ENCODE measurements at places on chromosomes 4 and X. TPM values are rescaled to one million over a fixed set of nuclear protein-coding genes. Genes with fewer than 3 reads are reported as not detected.

DNA sequence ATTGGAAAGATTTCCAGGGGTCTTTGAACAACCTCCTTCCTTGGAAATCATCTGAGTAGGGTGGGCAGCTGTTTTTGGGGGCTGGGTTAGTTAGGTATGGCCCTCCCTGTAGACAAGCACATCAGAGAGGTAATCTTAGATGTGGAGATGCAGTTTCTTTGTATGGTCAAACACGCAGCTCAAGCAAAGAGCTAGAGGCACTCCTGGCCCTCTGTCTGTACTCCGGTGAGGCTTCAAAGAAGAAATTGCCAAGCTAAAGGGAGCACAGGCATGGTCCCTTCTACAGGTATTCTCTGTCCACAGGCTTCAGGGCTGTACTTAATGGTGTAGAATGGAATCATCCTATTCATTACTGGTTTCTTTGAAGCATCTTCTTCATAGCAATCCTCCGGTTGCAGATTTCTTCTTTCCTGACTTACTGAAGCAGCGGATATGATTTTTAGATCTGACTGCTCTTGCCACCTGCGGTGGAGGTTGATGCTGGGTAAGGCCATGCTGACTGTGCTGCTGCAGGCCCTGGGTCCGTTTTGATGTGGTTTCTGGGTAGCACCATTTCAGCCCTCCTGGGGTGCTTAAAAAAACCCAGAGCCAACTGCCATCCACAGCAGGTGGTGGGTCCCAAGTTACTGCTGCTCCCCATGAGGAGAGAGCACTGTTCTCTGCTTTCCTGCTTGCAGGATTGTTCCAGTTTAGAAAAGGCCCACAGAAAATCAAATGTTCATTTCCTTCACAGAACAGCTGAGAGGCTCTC lies 318.9 kb upstream of the GATB start:
- no peak for DNase-seq

DNA sequence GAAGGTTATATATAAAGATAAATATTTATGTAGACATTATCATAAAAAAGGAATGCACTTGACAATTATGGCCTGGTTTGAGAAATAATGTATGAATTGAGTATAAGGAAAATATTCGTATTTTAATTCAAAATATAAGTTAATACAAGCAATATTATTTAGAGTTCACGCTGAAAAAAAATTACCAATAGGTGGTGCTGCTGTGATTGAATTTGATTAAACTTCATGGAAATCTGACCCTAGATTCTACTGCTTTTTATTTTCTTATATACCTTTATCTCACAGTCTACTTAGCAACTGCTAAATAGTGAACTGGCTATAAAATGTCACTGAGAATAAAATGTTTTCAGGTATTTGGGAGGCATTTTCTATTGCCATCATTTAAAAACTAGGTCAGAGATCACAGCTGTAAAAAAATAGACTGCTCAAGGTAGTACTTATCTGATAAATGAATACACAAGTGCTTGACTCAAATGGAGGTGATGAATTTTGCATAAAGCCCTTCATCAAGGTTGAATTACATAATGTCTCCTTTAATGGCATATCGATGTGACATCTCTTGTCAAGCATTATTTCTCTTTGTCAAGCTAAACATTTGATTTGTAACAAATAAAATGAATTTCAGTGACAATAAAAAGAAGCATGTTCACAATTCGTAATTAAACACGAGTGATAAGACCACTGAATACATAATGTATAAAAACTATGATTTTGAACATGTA lies 1638.8 kb upstream of the PCDH7 start:
- no peak for DNase-seq

DNA sequence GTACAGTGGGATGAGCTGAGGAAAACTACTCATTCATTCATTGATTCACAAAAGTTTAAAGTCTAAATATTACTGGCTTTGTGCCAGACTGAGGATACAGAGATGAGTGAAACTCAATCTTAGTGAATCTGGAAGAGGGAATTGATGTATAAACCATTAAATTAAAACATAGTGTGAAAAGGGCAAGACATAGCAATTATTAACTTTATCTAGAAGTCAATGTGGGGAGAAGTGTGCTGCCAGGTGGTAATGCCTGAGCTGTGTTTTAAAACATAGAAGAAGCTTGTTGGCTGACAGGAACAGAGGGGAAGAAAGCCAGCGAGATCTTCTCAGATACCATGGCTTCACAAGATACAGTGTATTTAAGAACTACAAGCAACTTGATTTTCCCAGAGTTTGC lies 153.4 kb downstream of the BMPR1B start:
- DNase-seq = no peak

DNA sequence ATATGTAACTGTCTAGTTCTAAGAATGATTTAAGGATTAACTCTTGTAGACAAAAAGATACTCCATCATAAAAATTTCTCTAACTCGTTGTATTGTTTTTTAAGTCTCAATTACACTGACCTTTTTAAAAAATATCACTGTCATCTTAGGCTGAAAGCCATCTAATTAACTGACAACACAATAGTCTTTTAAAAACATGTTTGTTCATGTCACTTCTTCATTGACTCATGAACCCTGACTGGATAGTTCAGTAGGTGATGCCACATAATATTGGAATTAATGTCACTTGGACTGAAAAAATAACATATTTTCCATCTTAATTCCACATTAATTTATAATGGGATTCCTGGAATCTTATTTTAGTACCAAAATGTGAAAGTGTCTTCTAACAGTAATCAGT lies 179.3 kb downstream of the ADGRL3 start:
- DNase-seq = no peak

- DNase-seq = no peak
Observed at GRCh38 chr4:147969573-147970385, 237.9 kb downstream of the ARHGAP10 start.

DNA sequence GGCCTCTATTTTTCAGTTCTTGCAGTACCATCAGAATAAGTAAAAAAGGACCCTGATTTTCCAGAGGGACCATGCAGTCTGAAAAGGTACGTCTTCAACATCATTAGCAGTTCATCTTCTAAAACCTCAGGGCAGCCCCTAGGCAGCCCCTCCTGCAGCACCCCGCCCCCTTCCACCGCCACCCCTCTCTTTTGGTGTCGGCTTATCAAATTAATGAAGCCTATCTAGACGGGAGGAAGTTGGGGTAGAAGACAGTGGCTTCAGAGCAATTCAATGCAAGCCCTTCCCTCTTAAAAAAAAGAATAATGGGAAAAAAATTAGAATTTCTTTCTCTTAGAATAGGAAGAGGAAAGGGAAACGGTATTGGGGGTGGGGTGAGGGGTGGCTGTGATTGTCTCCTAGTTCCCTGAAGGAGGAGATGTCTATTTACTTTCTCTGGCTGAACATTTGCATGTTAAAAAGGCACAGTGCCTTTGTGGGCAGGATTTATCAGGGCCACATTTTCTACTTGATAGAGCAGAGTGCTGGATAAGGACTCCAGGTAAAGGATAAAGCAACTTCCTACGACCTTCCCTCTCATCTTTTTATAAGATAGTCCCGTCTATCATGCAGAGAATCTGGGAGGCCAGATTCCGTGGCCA lies 159.4 kb downstream of the MGST2 start:
- peak; percentile 65 for DNase-seq

DNA sequence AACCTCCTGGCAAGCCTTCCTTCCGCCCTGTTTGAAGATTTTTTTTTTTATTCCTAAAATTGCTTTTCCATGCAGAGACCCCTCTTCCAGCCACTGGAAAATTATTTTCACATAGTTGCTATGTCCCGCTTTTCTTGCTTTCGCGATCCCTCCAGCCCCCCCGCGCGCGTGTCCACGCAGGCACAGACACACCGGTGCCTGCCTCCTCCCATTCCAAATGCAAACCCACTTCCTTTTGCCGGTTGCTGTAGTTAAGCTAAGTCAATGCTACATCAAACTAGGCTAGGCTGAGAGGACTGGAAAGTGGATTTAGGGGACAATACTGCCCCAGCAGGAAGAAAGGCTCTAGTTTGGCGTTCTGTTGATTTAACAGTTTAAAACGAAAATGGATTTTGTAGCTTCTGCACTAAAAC lies 111.0 kb downstream of the DHX15 start:
- DNase-seq = peak; percentile 65

GRCh38 chr4:154560419-154560801 lies 2.4 kb upstream of the FGB start:
- DNase-seq = no peak

DNA sequence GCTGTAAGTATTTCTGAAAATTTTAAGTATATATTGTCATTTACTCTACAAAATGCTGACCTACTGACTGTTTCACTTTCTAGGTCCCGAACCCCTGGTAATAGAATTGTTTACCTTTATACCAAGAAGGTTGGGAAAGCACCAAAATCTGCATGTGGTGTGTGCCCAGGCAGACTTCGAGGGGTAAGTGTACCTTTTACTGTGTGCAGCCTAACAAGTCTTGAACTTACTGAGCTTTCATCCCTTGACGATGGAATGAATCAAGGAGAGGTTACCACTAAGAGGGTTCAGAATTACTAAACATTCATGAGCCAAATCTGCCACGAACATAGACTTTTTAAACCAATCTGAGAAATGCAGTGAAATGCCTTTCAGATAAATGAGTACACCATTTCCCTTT lies 1.6 kb downstream of the RPL34 start:
- no peak for DNase-seq

- DNase-seq = no peak
Observed at GRCh38 chr4:100240008-100240407, 49.7 kb upstream of the DDIT4L start.

GRCh38 chrX:10011261-10011931 lies 44.2 kb downstream of the CLDN34 start:
- DNase-seq = peak; percentile 48

DNA sequence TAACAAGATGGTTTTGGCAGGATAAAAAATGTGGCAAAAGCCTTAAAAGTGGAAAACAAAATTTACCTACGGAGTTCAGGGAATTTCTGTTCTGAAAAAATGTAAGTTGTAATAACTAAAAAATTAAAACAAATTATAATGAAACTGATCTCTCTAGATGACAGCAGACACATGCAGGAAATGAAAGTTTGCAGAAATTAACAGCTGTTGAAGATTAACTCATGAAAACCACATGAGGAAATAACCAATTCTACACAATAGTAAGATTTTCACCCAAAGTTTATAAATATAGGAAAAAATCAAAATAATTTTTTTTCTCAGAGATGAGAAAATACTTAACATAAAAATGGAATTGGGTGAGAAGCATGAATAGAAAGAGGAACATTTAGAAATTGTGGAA lies 47.5 kb upstream of the UGT2B15 start:
- no peak for DNase-seq

DNA sequence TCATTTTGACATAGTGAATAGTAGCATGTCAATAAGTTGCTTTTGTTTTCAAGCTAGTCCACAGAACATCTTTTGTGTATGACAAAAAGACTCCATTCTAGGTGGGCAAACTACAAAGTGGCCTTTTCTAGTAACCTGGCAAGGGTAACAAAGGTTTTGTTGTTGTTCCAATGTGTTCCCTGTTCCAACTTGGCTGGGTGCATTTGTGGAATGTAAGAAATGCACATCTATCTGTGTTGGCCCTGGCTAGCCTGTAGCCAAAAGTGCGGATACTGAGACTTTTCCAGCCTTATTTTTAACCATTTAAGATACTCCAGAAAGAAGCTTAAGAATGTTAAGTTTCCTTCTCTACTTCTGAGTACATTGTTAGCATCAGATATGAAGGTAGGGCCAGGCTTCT lies 118.7 kb upstream of the CHRDL1 start:
- no peak for DNase-seq

- DNase-seq = no peak
Observed at GRCh38 chr4:99573735-99574368, 772 bp upstream of the MTTP start.

DNA sequence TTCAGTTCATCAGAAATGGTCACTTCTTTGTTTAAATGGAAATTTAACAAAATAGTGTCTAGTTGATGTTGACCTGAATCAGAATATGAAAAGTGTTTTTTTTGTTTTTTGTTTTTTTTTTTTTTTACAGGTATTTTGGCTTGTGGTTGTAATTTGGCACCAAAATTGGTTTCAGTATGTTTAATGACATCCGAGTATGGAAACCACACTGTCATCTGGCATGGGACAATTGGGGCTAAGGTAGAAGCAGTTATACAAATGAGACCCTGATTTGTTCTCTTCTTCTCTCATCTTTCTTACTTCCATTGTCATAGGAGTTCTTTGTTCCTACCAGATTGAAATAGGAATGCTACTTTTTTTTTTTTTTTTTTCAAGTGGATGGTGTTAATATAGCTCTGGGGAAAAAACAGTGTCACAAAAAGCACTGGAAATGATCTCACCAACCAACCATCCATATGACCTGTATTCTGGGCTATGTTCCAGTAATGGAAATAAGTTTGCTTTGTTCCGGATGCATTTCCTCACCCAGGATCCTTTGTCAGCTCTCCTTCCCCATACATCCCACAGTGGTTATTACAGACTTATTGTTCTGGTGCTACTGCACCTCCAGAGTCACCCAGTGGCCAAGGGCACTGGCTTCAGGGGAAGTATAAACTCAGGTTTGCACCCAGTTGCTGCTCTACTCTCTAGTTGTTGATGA lies 95.8 kb downstream of the ATXN3L start:
- DNase-seq = no peak

GRCh38 chrX:117895418-117895817 lies 221.2 kb downstream of the KLHL13 start:
- DNase-seq = no peak

GRCh38 chrX:31279359-31279758 lies 207.5 kb upstream of the FTHL17 start:
- DNase-seq = no peak

DNA sequence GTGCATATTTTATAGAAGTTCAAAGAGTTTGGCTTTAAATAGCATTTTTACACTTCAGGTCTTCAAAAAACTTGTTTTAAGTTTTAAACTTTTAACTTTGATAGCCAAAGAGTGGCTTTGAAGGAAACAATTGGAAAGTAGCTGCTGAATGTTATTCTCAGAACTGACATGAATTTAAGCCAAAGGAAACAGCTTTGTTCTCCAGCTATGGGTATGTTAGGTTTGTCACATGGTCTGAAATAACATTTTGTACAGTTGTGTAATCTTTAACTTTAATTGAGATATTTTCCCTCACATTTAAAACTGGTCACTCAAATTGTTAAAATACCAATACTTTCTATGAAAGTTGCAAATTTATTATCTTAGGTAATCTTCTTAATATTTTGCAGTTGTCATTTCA lies 564.7 kb downstream of the IL15 start:
- DNase-seq = no peak

GRCh38 chr4:73729534-73730165 lies 10.7 kb upstream of the CXCL8 start:
- DNase-seq = peak; percentile 42

CLNK gene
- not detected for total RNA-seq

DRD5 gene
- total RNA-seq = not detected

BST1 gene
- 1.00 TPM for total RNA-seq

RRH gene
- total RNA-seq = not detected

PRDM8 gene
- 0.07 TPM for total RNA-seq

CTAG1B gene
- total RNA-seq = not detected
